Uterus (tissue), 4 donors: ENCODE measurements at places on chromosomes 7 and 10.

DNA sequence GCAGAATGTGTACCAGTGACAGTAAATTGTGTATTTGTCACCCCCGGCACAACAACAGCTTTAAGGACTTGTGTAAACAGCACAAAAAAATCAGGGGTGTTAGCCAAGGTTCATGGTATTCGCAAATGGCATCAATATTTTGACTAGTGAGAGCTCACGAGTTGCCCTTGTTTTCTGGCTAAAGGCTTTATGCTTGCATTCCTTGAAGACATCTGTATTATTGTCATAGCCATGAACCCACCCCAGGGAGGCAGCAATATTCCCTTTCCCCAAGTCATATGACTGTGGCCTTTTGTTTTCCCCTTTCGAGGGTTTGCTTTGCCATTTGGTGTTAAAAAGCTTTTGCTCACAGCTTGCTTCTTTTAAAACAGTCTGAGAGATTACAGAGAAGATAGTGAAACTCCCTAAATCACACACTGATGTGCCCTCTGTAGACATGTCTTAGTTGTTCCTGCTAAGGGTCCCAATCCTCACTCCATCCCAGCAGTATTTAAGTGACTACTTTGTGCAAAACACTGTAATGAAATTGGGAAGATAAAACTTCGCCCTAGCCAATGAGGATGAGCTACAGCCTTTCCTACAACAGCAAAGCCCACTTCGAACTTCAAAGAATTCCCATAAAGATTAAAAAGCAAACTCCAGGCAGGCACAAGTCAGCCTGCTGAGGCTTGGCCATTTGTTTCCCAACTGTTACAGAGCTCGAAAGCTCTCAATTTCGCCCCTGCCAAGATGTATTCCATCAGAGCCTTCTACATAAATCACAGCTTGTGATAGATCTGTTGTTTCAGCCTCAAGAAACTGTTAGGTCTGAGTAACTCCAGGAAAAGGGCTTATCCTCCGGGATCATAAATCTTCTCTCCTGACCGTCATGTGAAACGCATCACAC lies 172.3 kb downstream of the ADAM12 start:
- peak; percentile 30 for DNase-seq

DNA sequence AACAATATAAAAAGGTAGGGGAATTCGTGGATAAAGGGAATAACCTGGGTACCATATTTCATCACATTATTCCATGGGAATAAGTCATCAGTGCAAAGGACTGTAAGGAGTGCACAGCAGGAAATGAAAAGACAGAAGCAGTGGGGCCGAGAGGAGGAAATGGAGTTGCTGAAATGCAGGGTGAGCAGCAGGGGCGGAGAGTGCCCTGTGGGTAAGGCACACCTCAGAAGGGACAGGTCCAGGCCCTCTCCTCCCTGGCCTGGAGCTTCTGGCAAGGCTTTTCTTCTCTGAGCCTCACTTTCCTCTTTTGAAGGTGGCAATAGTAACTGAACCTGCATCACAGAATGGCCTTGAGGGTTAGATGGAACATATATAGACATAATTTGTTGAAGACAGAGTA lies 26.2 kb downstream of the IKZF1 start:
- DNase-seq, result no peak

DNA sequence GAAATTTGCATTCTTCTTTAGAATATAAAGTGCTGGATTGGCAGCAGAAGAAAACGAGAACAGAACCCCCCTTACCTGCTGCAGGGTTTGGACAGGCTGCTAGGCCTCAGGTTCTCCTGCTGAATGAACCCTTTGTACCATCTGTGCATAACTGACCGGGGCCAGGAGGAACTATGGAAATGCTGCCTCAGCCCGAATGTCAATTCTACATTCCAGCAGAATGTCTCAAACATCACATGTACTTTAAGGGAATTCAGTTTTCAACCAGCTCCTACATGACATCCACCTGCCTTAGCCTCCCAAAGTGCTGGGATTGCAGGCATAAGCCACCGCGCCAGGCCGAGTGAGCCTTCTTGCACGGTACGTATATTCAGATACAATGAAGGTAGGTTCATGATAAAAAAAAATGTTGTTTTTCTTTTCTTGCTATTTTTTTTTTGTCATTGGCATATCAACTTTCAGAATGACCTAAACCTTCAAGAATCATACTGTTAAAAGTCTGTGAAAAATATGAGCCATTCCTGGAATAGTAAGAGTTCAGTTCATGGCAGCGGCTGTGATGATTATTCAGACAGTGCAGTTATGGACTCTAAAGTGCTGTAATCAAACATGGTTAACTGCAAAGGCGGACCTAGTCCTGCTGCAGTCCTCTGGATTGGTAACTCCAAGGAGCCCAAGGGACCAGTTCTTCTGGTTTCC lies 84.4 kb upstream of the TNS3 start:
- DNase-seq, result no peak

DNA sequence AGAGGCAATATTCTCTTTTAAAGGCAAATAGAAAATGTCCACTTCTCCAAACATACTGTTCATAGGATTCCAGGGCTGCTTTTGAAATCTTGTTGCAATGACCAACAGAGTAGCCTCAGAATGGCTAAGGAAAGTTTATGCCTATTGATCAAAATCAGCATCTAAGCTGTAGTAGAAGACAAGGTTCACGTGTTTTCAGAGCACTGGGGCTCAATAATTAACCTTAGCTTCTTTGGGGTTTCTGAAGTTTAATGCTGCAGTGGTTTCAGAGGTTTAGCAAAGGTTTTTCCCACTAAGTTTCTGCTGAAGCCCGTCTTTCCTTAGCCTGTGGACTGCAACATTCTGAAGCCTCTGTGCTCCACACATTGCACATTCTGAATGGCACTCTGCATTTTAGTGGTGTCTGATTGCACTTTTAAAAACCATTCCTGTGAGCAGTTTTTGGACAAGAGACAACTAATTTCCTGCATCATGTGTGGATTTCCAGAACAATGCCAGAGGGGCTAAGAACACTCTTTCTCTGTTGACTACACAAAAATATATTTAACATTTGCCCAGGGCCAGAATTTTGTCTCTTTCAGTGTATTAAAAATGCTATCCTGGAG lies 342.5 kb downstream of the PTEN start:
- no peak for DNase-seq

- no peak for DNase-seq
Observed at GRCh38 chr7:10156972-10157371, 816.7 kb upstream of the PHF14 start.
